Large intestine (tissue), 12 donors: ENCODE measurements at places on chromosomes 2 and 18.

GRCh38 chr2:4358837-4359236 lies 655.5 kb downstream of the DCDC2C start:
- no peak for DNase-seq
- H3K36me3 ChIP-seq: no peaks in the 10 kb centered on the region
- no peaks in the 10 kb centered on the region for H3K4me1 ChIP-seq
- H3K4me3 ChIP-seq: no peak overlapping the region
- H3K27me3 ChIP-seq: no peaks in the 10 kb centered on the region

DNA sequence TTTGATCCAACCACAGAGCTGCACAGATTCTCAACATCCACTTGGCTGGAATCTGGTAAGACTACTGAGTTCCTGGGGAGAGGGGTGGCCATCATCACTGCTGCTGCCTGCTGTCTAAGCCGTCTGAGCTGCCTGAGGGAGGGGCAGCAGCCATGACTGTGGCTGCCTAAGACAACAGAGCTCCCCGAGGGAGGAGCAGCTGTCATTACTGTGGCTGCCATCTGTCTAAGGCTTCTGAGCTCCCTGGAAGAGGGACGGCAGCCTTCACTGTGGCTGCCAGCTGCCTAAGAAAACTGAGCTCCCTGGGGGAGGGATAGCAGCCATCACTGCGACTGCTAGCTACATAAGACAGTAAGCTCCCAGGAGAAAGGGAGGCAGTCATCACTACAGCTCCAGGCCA lies 584.4 kb downstream of the NR4A2 start:
- DNase-seq: no peak
- no peak overlapping the region for H3K27ac ChIP-seq
- no peak overlapping the region for H3K4me3 ChIP-seq
- no peaks in the 10 kb centered on the region for H3K27me3 ChIP-seq
- H3K4me1 ChIP-seq: no peaks in the 10 kb centered on the region

DNA sequence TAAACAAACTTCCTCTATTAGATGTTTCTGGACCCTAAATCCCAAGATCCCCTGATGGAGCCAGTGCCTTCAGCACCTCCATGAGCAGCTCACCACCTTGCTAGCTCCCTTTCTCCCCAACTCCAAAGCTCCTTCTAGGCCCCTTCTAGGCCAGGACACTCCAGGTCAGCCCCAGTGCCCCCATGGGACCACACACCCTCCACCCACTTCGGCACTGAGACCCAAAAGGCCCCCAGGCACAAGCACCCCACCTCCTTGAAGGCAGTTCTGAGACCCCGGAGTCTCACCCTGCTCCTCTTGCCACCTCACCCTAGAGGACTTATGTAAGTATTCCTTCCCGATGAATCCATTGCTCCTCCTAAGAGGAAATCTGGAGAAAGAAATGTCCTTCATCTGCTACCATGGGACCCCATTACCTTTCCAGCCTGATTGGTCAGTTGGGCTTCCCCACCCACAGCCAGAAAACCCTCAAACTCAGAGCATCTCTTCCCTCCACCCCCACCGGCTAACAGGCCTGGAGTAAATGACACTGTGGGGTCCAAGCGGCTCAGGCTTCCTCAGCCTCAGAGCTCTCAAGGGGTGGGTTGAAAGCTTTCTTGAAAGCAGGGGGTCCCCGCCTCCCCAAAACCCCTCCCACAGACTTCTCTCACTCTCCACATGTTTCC lies 9.8 kb upstream of the ARMC9 start:
- no peaks in the 10 kb centered on the region for H3K27me3 ChIP-seq
- no peak overlapping the region for H3K4me3 ChIP-seq
- peaks cover 11% of the 10 kb centered on the region for H3K4me1 ChIP-seq
- H3K36me3 ChIP-seq: no peaks in the 10 kb centered on the region

DNA sequence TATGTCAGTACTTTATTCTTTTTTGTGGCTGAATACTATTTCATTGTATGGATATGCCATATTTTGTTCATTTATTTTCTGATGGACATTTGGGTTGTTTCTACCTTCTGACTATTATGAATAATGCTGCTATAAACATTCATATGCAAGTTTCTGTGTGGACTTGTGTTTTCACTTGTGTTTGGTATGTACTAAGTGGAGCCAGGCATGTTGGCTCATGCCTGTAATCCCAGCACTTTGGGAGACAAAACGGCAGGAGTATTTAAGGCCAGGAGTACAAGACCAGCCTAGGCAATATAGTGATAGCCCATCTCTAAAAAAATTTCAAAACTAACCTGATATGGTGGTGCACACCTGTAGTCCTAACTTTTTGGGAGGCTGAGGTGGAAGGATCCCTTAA lies 23.3 kb downstream of the MARCHF7 start:
- H3K27ac ChIP-seq: no peak overlapping the region
- H3K27me3 ChIP-seq: no peaks in the 10 kb centered on the region
- no peaks in the 10 kb centered on the region for H3K4me1 ChIP-seq
- peaks cover 48% of the 10 kb centered on the region for H3K36me3 ChIP-seq

DNA sequence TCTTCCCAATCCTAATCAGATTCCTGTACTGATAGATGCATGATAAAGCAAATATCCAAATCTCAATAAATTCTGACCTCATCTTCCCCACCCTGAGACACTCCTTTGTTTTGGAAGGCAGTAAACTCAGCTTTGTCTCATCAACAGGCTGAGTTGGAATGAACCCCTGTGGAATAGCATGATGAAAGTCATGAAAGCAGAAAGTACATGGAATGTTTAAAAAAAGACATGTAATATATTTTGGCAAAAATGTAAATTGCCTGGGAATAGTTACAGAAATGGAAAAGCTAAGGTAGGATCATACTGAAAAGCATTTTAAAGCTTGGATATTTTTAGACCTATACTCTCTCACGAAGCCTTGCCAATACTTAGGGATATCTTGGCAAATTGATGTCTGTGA lies 468.7 kb upstream of the CDH7 start:
- H3K27me3 ChIP-seq: no peaks in the 10 kb centered on the region
- H3K36me3 ChIP-seq: no peaks in the 10 kb centered on the region
- no peaks in the 10 kb centered on the region for H3K4me1 ChIP-seq
- H3K4me3 ChIP-seq: no peak overlapping the region
- H3K27ac ChIP-seq: no peak overlapping the region

DNA sequence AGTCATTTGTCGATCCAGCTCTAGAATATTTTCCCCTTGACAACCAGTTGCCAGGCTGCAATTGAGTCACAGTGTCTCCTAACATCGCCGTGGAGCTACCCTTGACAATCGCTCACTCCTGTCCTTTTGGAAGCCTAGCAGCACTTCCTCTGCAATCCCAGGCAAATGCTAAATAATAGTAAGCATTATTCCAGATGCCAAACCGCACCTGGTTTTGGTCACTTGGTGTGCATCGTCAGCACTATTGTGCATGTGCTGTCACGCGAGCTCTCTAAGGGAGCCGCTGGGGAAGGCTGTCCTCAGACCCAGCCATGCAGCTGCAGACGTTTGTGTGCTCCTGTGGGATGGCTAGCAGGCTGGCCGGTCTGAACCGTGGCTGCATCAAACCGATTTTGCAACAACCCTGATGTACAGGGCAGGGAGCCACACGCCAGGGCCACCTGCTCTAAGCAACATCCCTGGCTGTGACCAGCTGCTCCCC lies 549.5 kb upstream of the ID2 start:
- no peak overlapping the region for H3K27ac ChIP-seq
- H3K4me3 ChIP-seq: no peak overlapping the region
- no peaks in the 10 kb centered on the region for H3K27me3 ChIP-seq
- H3K4me1 ChIP-seq: peaks cover 16% of the 10 kb centered on the region

DNA sequence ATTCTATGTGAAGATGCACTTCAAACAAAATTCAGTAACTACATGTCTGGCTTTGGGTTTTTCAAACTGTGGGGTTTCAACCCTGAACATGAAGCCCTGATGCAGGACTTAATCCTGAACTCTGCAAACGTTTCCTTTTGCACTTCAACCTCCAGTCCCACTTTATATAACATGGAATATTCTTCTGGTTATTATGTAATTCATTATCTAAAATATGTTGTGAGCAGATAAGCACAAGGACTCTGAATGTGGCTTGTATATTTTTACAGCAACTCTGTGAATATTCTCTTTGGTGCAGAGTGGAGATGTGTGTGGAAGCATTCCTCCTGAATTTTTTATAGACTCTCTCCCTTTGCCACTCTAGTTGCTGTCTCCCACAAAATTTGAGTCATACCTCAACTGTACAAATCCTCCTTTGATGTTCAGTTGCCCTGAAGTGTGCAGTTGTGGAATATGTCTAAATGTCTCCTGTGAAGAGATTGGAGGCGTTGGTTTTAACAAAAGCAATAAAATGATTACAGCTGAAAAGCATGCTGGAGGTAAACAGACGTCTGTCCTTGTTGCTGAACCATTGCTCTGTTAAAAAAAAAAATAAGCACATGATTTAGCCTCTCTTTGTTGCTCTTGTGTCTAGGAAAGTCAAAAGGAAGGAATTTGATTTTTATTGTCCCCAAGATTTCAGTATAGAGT lies 205.1 kb upstream of the NRP2 start:
- no peaks in the 10 kb centered on the region for H3K36me3 ChIP-seq
- no peak overlapping the region for H3K4me3 ChIP-seq
- no peaks in the 10 kb centered on the region for H3K27me3 ChIP-seq
- DNase-seq: no peak

DNA sequence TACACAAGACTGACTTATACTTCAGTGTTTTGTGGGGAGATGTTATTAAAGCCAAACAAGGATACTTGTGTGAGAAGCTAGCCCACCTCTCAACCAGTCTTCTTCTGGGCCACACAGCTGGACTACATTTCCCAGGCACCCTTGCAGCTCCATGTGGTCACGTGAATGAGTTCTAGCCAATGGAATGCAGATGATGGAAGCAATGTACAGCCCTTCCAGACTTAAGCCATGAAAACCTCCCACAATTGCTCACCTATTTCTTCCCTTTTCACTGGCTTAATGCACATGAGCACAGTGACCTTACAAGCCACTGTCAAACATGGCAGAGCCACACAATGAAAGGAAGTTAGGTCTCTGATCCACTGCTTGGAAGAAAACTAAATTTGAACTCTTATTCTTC lies 20.4 kb upstream of the FEZ2 start:
- H3K27ac ChIP-seq: no peak overlapping the region
- DNase-seq: peak; percentile 50
- H3K36me3 ChIP-seq: no peaks in the 10 kb centered on the region

- H3K27me3 ChIP-seq: no peaks in the 10 kb centered on the region
- peaks cover 10% of the 10 kb centered on the region for H3K4me1 ChIP-seq
- H3K36me3 ChIP-seq: no peaks in the 10 kb centered on the region
- no peak overlapping the region for H3K4me3 ChIP-seq
- no peak overlapping the region for H3K27ac ChIP-seq
These were observed 91.0 kb downstream of the TGIF1 start for GRCh38 chr18:3540805-3541548.

DNA sequence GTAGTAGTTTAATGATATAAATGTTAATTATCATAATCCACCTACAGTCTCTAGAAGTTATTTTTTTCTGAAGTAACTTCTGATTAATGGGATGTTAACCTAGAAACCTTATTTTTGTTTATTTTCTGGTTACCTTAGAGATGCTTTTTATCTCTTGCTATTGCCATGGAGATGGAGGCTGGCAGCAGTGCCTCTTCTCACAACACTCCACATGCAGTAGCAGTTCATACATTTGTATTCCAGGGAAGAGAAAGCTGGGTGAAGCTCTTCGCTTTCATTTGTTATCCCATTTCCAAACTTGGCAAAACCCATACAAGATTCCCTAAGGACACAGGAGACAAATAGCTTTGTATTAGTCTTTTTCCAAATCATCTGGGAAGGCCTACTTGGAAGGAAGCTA lies 1794.1 kb upstream of the LRRTM1 start:
- DNase-seq: no peak
- no peaks in the 10 kb centered on the region for H3K36me3 ChIP-seq

DNA sequence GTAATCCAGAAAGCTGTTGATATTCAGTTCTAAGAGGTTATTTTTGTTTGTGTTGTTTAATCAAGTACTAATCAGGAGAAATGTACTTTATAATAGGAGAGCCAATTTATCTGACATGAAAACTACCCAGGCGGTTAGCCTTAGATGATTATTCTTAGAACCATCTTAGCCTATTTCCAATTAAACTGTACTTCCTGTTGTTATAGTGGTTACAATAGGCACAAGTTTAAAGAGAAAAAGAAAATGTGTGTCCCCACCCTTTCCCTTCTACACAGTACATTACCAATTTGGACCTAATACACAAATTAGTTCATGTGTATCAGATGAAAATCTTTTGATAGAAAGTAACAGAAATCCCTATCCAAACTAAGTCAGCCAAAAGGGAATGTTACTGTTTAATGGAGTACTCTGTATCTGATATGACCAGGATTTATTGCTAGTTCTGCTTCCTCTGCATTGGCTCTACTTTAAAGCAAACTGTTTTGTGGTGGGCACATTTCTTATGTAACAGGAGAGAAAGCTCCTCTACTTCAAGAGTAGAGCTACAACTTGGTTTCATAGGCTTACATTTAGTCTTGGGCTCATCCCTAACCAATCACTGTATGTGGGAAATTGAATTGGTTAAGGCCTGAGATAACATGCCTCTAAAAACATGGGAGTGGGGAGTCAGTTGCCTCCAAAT lies 217.9 kb downstream of the UBE2E3 start:
- no peak overlapping the region for H3K27ac ChIP-seq
- H3K27me3 ChIP-seq: no peaks in the 10 kb centered on the region
- no peaks in the 10 kb centered on the region for H3K4me1 ChIP-seq
- H3K4me3 ChIP-seq: no peak overlapping the region
- no peaks in the 10 kb centered on the region for H3K36me3 ChIP-seq

- H3K27me3 ChIP-seq: no peaks in the 10 kb centered on the region
- H3K4me3 ChIP-seq: no peak overlapping the region
- no peaks in the 10 kb centered on the region for H3K36me3 ChIP-seq
- no peak overlapping the region for H3K27ac ChIP-seq
- no peak for DNase-seq
These were observed 221.8 kb upstream of the CTAGE1 start for GRCh38 chr18:22639561-22639960.

DNA sequence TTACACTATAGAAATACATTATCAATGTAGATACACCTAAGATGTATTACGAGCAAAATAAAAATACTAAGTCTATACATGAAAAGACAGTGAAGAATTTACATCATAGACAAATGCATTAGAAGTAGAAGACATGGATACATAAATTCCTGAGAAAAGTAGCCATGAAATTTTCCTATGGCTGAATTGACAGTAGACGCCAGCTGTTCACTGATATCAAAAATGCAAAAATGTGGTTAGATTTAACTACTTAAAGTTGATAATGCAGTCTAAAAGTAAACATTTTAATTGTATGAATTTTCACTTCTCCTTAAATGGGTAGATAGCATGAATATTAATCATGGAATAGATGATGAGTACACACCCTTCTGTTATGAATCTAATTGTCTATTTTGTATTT lies 350.9 kb downstream of the ARHGAP15 start:
- H3K36me3 ChIP-seq: no peaks in the 10 kb centered on the region
- H3K27ac ChIP-seq: no peak overlapping the region
- H3K27me3 ChIP-seq: no peaks in the 10 kb centered on the region
- H3K4me3 ChIP-seq: no peak overlapping the region

GRCh38 chr2:134202371-134202770 lies 51.5 kb upstream of the MGAT5 start:
- no peaks in the 10 kb centered on the region for H3K27me3 ChIP-seq
- no peak for DNase-seq
- H3K4me3 ChIP-seq: no peak overlapping the region
- no peaks in the 10 kb centered on the region for H3K4me1 ChIP-seq
- H3K36me3 ChIP-seq: no peaks in the 10 kb centered on the region
- no peak overlapping the region for H3K27ac ChIP-seq

GRCh38 chr18:9965711-9966624 lies 52.2 kb downstream of the VAPA start:
- no peak overlapping the region for H3K4me3 ChIP-seq
- DNase-seq: no peak
- peaks cover 23% of the 10 kb centered on the region for H3K27me3 ChIP-seq
- H3K4me1 ChIP-seq: no peaks in the 10 kb centered on the region

GRCh38 chr2:172968061-172968469 lies 107.6 kb upstream of the MAP3K20 start:
- DNase-seq: no peak
- H3K4me1 ChIP-seq: no peaks in the 10 kb centered on the region
- no peaks in the 10 kb centered on the region for H3K27me3 ChIP-seq
- H3K36me3 ChIP-seq: peaks cover 3% of the 10 kb centered on the region
- H3K4me3 ChIP-seq: no peak overlapping the region
- no peak overlapping the region for H3K27ac ChIP-seq
